Smooth muscle cell of the brain vasculature (primary cell): ENCODE measurements at places on chromosomes 5 and 9.

DNA sequence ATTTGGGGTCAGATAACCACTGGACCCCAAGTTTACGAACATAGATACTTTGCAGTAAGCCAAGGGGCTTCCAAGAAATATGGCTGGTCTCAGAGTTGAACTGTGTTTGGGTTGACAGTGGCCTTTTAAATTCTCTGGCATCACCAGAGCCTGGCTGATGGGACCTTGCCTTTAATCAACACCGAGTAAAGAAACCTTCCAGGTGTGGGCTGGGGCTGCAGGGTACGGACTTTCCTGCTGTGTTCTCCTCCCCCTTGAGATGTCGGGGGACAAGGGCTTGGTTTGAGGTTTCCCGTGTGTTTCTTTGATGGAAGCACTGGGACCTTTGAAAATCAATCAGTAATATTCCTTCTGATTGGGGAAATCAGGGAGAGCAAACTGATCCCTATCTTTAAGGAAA is 140.1 kb downstream of the MTX3 start:
- no peak for DNase-seq

- DNase-seq = no peak
Observed at GRCh38 chr9:88007291-88007650, 32.9 kb upstream of the CDK20 start.

- no peak for DNase-seq
Observed at GRCh38 chr9:131666029-131666428, 73.8 kb downstream of the RAPGEF1 start.

- no peak for DNase-seq
Observed at GRCh38 chr9:18980189-18980588, 52.8 kb downstream of the SAXO1 start.

DNA sequence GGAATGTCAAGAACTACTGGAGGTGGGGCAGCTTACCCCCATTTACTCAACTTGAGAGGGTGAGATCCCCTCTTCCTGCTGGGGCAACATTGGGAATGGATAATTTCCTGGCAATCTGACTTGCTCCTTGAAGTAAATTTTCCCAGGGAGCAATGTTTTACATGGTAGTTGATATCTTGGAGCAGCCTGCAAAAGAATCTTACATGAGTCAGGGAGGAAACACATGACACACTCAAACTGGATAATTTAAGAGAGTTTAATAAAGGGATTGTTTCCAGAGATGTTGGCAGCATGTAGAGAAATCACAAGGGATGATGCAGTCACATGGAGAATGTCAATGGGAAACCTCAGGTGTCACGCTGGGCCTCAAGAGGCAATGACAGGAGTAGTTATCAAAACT is 212.5 kb downstream of the GAS1 start:
- no peak for DNase-seq

DNA sequence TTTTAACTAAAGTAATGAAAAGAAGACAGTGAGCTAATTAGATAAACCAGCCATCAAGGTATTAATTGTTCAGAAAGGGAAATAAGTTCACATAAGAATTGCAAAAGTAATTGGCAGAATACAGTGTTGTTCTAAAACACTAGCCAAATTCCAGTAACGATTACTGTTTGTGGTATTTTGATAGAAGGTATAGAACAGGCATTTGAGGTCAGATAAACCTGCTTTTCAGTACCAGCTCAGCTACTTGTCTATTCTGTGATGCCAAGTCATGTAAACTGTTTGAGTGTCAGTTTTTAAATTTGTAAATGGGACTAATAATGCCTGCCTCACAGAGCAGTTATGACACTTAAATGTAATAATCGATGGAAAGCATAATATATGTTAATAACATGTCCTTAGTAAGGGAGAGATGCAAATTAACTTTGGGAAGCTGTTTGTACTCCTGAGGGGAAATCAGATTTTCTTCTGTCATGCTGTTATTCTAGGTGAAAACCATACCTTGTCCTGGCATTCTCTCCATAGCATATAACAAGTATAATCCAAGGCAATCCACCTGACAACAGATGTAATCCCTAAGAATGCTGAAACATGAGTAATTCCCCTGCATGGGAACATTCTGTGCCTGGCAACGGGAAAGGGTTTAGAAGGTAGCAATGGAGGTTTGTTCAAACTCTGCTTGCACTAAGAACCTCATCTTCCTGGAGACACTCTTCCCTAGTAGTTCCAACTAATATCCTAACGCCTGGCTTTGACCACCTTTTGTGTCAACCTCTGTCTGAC is 509.5 kb upstream of the PAPPA start:
- DNase-seq = no peak

GRCh38 chr9:114459464-114459863 is 45.8 kb downstream of the WHRN start:
- no peak for DNase-seq

DNA sequence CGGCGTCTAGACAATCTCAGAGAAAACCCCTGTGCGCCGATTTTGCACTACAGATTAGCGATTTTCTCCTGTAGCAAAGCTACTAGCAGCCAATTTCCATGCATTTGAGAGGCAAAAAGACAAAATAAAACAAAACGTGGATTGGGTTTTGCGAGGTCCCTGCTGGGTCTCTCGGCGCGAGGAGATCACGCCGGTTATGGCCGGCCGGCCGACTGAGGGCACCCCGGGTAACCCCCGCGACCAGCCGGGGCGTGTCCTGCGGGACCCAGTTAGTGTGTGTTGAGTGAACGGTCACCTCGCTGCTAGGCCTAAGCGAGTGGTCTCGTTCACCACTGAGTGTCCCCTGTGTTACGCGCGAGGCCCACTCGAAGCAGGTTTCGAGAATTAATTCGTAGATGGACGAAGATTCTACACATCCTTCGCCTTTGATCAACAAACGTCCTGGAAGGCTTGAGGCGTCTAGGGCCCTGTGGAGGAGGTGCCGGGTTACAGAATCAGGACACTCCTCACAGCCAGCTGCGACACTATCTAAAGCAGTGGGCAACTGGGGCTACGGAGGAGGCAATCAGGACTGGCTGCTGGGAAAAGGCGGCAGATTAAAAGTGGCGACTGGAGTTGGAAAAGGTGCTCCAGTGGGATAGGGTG is 764 bp upstream of the VDAC1 start:
- no peak for DNase-seq

- DNase-seq = no peak
Observed at GRCh38 chr5:52817818-52818217, 30.1 kb downstream of the ITGA1 start.
